ENCODE measurements at places on chromosomes 1 and 21. TPM values are rescaled to one million over a fixed set of nuclear protein-coding genes. Genes with fewer than 3 reads are reported as not detected.

The RALGPS2 gene
- 16.5 TPM for polyA plus RNA-seq

The CD52 gene
- 3.3 TPM for polyA plus RNA-seq

The KCNA3 gene
- not detected for polyA plus RNA-seq

The S100B gene
- 0.81 TPM for polyA plus RNA-seq

The FHAD1 gene
- 3.5 TPM for polyA plus RNA-seq

The PLA2G2C gene
- polyA plus RNA-seq = not detected

The LCE1F gene
- not detected for polyA plus RNA-seq

The RNU1-1 gene
- not detected for polyA plus RNA-seq

The PADI4 gene
- polyA plus RNA-seq = not detected

The S1PR1 gene
- polyA plus RNA-seq = 58.1 TPM

The OVAAL gene
- 2.5 TPM for polyA plus RNA-seq

The OR2C3 gene
- not detected for polyA plus RNA-seq

The SPRR2E gene
- polyA plus RNA-seq = not detected

The MIXL1 gene
- 11.1 TPM for polyA plus RNA-seq

Data from cardiac muscle cell (in vitro differentiated cells and primary cell).